Kidney tubule cell (primary cell): ENCODE measurements at places on chromosomes 13 and 19.

GRCh38 chr19:47582320-47582909 lies 9.5 kb upstream of the ZNF541 start:
- no peak for DNase-seq

DNA sequence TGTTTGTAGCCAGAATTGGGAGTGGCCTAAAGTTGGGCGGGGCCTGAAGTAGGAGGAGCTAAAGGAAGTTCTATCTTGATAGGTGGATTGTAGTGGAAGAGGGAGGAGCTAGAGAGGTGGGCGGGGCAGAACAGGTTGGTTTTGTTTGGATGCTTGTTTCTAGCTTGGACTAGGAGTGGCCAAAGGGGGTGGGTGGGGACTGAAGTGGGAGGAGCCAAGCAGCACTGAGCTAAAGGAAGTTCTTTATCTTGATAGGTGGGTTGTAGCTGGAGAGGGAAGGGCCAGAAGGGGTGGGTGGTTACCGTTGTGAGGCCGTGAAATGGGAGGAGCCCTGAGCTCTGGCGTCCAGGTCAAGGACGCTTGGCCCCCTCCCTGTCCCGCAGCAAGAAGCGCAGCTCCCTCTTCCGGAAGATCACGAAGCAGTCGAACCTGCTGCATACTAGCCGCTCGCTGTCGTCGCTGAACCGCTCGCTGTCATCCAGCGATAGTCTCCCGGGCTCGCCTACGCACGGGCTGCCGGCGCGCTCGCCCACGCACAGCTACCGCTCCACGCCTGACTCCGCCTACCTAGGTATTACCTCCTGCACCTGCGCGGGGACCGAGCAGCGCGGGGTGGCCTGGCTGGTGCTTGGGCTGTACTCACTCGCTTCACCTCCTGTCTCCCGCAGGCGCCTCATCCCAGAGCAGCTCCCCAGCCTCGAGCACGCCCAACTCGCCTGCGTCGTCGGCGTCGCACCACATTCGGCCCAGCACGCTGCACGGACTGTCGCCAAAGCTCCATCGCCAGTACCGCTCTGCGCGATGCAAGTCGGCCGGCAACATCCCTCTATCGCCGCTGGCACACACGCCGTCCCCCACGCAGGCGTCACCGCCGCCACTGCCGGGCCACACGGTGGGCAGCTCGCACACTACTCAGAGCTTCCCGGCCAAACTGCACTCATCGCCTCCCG lies 8.0 kb downstream of the DNASE2 start:
- peak; percentile 67 for DNase-seq

- no peak for DNase-seq
Measured at GRCh38 chr19:8575467-8575997, 1.7 kb downstream of the MYO1F start.

DNA sequence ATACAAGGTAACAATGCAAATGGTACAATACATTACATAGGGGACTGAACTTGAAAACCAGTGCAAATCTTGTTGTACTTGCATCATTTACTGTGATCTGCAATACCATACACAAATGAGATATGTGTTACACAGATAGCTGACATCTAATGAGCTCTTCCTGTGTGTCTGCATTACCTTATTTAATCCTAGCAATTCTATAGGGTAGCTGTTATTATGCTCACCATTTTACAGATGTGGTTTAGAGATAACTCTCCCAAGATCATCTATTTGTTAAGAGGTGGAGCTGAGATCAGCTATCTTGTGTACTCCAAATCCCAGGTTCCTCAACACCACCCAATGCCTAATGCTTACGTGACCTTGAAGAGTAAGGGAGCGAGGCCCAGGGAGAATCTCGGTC lies 21.4 kb upstream of the SERP2 start:
- DNase-seq: no peak

GRCh38 chr13:96025283-96025682 lies 27.9 kb downstream of the UGGT2 start:
- DNase-seq: peak; percentile 36

DNA sequence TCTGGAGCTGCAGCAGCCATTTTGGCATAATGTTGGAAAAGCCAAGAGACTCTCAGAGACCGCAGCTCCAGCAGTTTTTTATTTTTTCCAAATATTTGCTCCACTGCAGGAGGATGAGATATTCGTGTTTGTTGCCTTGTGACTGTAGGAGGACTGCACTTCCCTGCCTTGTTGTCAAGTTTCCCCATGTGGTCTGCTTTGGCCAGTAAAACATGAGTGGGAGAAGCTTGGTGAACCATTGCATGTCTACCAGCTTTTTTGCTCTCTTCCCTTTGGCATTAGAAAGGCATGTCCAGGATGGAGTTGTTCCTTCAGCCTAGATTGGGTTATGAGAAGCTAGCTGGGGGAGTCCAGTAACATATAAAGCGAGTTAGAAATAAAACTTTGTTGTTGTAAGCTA lies 47.7 kb upstream of the ALOX5AP start:
- DNase-seq: no peak

DNA sequence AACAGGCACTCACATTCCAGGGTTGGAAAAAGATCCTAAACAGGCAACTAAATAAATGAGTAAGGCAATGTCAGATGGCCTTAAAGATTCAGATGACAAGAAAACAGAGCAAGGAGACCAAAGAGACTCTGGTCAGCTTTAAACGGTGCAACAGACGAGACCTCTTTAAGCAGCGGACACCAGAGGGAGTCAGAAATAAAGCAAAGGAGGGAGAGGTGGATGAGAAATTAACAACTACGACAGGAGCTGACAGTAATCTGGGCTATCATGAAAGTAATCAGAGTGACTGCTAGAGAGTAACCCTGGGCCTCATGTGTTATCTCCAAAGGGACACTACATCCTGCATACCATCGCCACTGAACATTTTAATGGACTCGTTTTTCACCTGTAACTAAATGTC lies 1.1 kb downstream of the ZNF550 start:
- no peak for DNase-seq

DNA sequence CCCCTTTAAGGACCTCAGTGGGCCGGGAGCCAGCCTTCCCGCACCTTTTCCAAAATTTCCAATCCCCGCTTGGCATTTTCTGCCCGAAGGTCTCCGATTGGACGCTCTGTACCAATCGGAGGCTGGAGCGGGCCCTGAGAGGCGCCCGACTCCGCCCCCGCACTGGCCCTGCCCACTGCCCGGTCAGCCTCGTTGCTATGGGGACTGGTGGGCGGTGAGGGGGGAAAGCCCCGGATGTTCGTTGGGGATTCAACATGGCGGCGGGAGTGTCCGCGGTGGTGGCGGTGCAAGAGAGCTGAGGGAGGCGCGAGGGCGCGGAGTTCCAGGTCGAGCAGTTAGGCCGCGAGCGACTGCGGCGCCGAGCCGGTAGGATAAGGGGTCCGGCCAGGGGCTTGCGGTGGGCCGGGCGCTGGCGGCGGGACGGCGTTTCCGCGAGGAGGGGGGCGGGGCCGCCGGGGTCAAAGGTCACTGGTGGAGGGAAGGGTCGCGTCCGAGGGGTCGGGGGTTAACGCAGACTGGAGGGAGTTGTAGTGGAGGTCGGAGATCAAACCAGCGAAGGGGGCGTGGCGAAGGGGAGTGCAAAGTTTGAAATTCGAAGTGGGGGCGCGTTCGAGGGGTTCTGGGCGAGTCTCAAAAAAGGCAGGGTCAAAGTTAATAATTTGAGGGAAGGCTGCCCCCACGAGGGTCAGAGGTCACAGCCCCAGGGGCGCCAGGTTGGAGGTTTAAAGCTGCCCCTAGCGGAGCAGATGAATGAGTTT lies at the start of gene PAK4:
PAK4 (plus strand) TSS at position 233 of the 758 bp plus-strand sequence. CDS start 43,768 bp downstream, outside the sequence.
- peak; percentile 97 for DNase-seq

GRCh38 chr13:113845723-113846635 lies 17.9 kb downstream of the GAS6 start:
- DNase-seq: peak; percentile 34

DNA sequence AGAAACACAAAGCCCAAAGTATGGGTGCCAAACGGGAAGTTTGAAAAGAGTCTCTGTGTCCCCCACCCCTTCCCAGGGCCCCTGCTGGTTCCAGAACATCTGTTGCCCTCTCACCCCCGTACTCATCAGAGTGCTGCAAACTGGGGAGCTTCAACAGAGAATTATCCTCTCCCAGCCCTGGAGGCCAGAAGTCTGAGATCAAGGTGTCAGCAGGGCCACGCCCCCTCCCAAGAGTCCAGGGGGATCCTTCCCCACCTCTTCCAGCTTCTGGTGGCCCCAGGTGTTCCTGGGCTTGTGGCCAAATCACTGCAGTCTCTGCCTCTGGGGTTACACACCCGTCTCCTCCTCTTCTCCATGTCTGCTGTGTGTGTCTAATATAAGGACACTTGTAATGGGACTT lies 183.4 kb downstream of the PTPRS start:
- DNase-seq: no peak

DNA sequence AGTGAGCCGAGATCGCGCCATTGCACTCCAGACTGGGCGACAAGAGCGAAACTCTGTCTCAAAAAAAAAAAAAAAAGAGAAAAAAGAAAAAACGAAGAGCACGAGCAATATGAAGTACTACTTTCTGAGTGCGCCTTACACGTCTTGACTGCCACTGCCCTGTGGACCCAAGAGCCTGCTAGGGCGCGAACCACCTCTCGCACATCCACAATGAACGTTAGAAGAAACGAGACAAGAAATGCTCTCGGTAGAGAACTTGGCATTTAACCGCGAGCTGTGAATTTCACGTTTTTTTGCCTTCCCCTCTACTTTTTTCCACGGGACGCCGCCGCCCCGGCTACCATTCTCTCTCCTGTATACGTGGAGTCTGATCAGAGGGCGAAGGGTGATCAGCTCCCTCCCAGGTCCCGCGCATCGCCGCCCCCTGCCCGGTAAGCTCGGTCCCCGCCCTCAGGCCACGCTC lies 454 bp downstream of the TIMM44 start:
- DNase-seq: peak; percentile 17

- peak; percentile 63 for DNase-seq
Measured at GRCh38 chr13:80473695-80474094, 132.8 kb upstream of the SPRY2 start.
